ENCODE measurements at places on chromosomes 3 and 15. TPM values are rescaled to one million over a fixed set of nuclear protein-coding genes. Genes with fewer than 3 reads are reported as not detected.

SIDT1 gene
- not detected for total RNA-seq

CHRNA5 gene
- not detected for total RNA-seq

MGLL gene
- total RNA-seq, result 101 TPM

GOLGA8H gene
- total RNA-seq, result not detected

DNA sequence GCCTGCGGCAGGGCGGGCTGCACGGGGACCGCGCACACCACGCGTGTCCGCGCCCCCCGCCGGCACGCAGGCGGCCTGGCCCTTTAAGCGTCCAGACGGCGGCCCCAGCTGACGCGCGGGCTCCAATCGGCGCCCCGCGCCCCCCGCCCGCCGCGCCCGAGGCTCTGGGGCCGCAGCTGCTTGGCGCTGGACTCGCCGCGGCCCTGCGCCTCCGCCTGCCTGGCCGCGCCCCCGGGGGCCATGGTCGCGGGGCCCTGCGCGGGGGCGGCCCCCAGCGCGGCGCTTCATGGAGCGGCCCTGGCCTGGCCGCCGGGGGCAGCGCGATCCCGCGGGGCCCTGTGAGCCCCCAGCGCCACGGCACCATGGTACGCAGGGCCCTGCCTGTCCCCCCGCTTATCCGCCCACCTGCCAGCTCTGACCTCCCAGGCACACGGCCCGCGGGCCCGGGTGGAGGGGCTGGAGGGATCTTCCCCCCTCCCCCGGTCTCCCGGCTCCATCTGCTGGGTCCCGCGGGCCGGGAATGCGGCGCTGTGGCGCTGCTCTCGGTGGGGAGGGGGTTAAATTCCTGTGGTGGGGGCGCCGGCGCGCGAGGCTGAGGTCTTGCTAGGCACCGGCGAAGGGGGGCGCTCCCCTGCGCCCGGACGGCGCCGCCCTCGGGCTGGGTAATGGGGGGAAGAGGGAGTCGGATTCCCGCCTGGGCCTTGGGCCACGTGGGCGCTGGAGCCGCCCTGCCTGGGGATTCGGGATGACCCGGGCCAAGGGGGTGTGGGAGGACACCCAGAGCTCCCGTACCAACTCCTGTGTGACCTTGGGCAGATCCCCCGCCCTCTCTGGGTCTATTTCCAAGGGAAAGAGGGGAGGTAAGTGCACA lies 1.1 kb downstream of the ZBTB47 start:
- DNase-seq, result no peak

SLC28A1 gene
- not detected for total RNA-seq

- no peak for DNase-seq
Observed at GRCh38 chr3:185943760-185944106, 5.9 kb upstream of the TRA2B start.

- DNase-seq, result no peak
Observed at GRCh38 chr3:14434126-14434497, 31.7 kb downstream of the SLC6A6 start.

DNA sequence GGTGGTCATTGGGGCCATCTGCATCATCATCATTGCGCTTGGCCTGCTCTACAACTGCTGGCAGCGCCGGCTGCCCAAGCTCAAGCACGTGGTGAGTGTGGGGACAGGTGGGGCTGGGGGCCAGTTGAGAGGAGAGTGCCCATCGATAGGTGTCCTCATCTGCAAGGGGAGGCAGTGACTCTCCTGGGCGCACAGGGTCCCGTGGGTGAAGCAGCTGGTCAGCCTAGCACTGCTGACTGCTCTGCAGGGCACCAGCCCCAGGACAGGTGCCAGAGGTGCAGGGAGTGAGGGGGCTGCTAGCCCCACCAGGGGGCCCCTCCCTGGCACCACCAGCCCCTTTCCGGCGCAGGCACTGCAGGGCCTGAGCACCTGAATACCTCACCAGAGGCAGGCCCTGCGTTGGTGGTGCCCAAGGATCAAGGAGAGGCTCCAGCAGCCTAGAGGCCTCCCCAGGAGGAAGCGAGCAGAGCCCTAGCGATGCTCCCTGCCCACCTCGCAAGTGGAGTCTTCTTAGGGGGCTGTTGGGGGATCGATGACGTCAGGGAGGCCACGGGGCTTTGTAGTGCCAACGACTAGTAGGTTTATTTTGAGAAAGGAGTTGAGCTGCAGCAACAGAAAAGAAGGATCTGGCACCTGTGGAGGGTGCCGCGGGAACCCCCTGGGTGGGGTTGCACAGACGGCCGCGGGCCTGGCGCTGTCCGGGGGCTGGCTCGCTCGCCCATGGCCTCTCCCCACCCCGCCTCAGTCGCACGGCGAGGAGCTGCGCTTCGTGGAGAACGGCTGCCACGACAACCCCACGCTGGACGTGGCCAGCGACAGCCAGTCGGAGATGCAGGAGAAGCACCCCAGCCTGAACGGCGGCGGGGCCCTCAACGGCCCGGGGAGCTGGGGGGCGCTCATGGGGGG lies 976 bp upstream of the ABTB1 start:
- no peak for DNase-seq

MKRN2OS gene
- not detected for total RNA-seq

GRCh38 chr3:52561028-52561747 lies 24.8 kb downstream of the UQCC5 start:
- DNase-seq, result no peak

GRCh38 chr15:74829486-74829885 lies 3.1 kb downstream of the CPLX3 start:
- no peak for DNase-seq

GRCh38 chr3:110684466-110684865 lies 387.1 kb upstream of the NECTIN3 start:
- no peak for DNase-seq

DNA sequence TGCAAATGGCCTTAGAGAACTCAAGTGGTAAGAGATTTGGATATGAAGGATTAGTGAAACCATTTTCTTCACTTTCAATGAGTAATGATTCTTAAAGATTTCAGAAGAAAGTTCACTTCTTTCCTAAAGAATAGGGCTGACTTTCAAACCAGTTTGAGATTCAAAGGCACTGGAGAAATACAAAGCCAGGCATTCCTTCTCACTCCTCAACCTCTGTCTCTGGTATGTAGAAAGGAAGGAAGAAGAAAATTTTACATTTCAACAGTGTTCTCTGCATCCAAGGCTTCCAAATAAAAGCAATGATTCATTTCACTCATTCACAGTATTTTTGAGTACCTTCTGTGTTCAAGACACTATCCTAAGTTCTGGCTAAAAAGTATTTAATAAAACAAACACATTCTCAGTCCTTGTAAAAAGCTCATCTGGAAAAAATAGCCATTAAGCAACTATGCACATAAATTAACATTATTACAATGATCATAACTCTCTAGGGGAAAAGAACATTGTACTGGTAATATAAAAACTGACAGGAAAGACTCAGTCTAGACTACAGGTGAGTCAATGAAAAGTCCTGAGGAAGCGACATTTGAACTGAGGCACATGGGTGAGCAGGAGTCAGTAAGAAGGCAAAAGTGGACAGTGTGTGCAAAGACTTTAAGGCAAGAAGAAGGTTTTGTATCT lies 79.5 kb downstream of the IMPG2 start:
- no peak for DNase-seq

DNA sequence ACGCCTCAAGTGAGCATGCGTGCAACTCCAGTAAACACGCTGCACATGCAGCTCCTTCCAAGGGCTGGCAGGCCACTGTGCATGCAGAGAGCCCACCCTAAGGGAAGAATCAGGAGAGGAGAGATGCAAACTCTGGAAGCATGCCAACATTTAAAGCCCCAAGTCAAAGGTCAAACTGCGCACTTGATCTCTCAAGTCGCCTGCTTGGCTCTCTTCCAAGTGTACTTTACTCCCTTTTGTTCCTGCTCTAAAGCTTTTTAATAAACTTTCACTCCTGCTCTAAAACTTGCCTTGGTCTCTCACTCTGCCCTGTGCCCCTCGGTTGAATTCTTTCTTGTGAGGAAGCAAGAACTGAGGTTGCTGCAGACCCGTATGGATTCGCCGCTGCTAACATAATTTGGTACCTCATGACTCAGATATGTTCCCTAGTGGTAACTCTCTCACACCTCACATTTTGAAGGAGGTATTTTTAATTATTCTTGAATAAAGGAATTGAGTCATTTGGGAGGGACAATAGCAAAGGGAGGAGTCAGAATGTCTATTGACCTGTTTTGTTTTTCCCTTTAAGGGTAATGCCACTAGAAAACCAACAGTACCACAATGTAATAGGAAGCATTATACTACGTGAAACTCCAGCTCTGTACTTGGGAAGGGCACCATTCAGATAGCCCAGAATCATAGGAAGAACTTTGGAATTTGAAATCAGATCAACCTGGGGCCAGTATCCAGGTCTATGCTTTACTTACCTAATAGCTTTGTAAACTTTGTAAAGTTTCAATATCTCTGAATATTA lies 19.6 kb upstream of the DGKG start:
- DNase-seq, result no peak

- no peak for DNase-seq
Observed at GRCh38 chr15:65338823-65339222, 34.3 kb downstream of the RNU5B-1 start.

- DNase-seq, result no peak
Observed at GRCh38 chr3:9390265-9390888, 7.0 kb upstream of the SETD5 start.

DNA sequence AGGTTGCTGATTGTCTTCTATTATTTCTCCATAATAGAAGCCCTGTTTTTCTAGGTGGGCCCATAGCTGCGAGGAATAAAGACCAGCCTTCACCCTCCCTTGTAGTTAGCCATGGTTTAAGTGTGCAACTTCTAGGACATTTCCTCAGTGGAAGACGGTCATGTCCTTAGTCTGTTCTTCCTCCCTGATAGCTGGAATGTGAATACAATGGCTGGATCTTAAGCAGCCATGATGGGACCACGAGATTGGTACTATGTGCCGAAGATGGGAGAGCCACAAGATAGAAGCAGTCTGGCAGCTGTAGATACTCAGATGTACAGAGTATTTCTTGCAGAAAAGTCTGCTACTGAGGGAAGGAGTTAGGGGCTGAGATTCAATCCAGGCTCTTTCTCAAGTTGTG lies 152.9 kb downstream of the PTPRG start:
- no peak for DNase-seq

CYP8B1 gene
- total RNA-seq, result 0.43 TPM

DNA sequence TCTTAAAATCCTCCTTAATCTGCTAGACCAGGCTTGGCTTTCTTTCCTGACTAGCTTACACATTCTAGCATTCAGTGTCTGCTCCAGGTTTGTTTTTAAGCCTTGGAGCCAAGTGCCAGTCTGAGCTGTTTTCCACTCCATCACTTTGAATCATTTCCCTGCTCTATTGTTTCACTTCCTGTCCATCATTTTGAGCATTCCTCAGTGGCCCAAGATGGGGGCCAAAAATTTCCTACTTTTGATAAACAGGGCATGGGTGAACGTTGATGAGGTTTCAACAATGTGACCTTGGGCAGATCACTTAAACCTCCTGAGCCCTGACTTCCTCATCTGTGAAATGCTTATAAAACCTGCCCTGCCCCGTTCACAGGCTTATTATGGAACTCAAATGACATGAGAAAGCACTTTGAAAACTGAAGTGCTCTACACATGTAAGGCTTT lies 4.4 kb downstream of the CYP19A1 start:
- no peak for DNase-seq

- DNase-seq, result no peak
Observed at GRCh38 chr3:68909719-68910118, 22.6 kb downstream of the TAFA4 start.

DNA sequence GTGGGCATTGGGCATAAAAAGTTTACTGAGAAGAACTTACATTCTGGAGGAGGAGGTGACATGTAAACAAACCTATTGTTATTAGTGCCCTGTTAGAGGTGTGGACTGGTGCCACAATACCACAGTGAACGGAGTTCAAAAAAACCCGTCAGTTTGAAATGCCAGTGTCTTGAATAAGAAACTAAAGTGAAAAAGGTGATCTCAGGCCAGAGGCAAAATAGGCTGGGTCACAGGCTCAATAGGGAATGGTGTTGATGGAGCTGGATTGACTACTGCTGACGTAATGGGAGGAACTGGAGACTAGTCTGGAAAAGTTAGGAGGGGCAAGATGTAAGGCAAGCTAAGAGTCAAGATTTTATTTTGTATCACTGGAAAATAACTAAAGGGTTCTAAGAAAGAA lies 1.6 kb upstream of the DCBLD2 start:
- DNase-seq, result no peak

DNA sequence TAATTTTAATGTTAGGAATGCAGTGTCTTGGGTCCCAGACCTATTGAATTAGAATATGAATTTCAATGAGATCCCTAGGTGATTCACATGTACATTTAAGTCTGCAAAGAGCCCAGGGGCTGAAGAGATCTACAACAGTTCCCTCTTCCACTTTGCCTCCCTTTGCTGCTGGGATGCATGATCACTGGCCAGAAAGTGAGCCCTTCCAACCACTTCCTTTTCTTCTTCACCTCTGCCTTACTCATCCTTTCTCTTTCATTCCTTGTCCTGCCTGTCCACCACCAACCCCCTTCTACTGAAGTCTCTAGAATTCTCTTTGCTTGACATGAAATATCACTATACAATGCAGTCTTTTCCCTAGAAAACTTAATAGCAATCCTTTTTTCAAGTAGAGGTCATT lies 222.4 kb upstream of the LRIG1 start:
- DNase-seq, result no peak

IL20RB gene
- total RNA-seq, result not detected

GABRR3 gene
- total RNA-seq, result not detected

- DNase-seq, result no peak
Observed at GRCh38 chr3:134103470-134103869, 73.7 kb upstream of the SLCO2A1 start.

DNA sequence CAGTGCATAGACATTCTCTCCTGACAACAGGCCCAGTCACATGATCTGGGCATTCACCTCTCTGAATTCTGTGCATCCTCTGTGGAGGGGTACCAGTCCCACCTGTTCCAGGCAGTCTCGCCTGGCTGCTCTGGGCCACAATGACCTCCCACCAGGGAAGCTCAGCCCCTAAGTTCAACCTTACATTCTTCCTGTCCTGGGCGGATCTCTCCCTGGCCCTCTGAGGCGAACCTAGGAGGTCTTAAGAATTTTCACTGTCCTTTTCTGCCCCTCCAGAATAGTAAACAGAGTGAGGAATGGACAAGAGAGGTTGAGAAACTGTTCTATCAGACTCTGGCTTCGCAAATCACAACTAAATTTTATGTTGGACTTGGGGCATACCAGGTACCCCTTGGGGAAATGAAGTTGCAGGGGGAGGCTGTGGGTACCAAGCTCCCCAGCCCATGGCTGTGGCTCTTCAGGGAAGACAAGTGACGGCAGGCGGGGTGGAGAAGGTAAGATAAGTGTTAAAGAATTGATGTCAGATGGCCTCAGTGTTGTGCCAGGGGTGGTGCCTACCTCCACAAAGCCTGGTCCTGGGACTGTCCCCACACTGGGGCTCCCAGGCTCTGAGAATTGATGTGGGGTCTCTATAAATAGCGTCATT lies 5.3 kb downstream of the SCN5A start:
- DNase-seq, result no peak

GRCh38 chr3:47622671-47623461 lies 44.2 kb upstream of the CSPG5 start:
- no peak for DNase-seq

DNA sequence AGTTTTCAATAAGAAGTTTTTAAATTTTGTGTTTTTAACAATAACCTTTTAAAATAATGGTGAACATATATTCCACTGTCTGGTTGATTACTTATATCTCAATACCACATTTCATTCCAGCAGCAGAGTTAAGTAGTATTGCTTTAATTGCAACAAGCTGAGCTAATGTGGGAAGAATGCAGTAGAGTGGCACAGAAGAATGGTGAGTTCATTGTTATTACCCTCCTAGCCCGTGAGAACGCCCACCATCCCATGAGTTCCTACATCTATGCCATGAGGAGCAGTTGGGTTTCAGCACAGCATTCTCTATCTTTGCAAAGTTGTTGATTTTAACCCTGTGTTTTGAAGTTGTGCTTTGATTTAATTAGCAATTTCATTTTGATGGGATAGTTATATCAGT lies 17.8 kb upstream of the NR2E3 start:
- DNase-seq, result no peak
